ENCODE measurements at places on chromosomes 3 and 15. TPM values are rescaled to one million over a fixed set of nuclear protein-coding genes. Genes with fewer than 3 reads are reported as not detected.

DNA sequence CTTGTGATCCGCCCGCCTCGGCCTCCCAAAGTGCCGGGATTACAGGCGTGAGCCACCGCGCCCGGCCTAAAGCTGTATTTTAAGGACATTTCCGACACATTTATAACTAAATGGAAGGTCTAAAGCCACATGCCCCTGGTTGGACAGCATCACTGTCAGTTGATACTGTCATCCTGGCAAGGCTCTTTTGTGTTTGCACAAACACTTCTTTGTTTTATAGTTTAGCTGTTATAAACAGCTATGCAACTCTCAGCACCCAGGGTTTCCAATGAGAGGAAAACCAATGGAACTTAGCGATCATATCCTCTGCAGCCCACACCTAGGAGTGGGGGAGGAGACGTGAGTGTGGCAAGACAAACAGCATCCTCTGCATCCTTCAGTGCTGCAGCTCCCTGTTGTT is 19.7 kb downstream of the NIPA1 start:
- H3K27ac ChIP-seq = no peak overlapping the region
- no peaks in the 10 kb centered on the region for H3K27me3 ChIP-seq
- DNase-seq = no peak
- no peaks in the 10 kb centered on the region for H3K4me1 ChIP-seq
- H3K36me3 ChIP-seq = no peaks in the 10 kb centered on the region
- no peak overlapping the region for H3K4me3 ChIP-seq

DNA sequence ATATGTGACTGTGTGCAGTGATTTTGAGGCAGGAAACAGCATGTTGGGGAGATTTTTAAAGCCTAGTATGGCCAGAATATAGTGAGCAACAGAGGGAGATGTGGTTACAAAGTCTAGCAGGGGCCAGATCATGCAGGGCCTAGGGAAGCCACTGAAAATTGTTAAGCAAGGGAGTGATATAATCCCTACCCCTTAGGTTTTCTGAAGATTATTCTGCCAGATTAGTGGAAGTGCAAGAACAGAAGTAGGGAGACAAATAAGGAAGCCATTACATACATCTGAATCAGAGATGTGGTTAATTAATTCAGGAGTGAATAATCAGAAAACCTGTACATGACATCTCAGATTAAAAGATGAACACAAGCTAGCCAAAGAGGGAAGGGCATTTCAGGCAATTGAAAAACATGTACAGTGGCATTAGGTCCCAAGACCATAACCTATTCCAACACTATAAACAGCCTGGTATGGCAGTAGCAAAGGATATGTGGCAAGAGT is 54.8 kb downstream of the MSL2 start:
- H3K27ac ChIP-seq = no peak overlapping the region
- H3K4me3 ChIP-seq = no peak overlapping the region
- no peaks in the 10 kb centered on the region for H3K27me3 ChIP-seq
- H3K4me1 ChIP-seq = no peaks in the 10 kb centered on the region
- no peak for DNase-seq

DNA sequence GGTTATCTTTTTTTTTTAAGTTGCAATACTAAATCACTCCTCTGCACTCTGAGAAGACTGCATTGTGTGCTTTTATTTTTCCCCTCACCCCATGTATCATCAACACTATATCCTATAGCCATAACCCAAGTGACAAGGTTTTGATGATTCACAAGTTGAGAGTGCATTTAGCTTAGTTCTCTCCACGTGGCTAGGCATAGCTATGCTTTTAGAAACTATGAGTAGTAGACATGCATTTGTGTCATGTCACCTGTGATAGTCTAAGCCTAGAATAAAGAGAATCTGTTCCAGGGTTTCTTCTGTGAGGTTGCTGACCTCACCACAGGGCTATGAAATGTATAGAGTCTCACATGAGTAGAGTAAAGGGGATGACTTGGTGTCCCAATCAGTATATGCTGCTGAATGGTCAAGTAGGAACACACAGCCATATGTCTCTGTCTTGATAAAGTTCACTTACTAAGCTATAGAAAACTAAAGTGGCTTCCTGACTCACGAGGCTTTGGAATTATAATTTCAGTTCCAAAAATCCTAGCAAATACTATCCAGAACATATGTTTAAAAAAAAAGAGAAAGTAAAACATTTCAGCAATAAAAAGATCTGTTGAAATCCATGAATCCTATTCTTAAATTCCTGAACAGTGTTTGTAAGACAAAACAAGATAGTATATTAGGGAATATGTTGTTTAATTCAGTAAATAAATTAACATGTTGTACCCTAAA is 206.3 kb downstream of the LSAMP start:
- no peaks in the 10 kb centered on the region for H3K36me3 ChIP-seq
- peak overlapping the region; percentile 10 for H3K27ac ChIP-seq
- DNase-seq = peak; percentile 73

DNA sequence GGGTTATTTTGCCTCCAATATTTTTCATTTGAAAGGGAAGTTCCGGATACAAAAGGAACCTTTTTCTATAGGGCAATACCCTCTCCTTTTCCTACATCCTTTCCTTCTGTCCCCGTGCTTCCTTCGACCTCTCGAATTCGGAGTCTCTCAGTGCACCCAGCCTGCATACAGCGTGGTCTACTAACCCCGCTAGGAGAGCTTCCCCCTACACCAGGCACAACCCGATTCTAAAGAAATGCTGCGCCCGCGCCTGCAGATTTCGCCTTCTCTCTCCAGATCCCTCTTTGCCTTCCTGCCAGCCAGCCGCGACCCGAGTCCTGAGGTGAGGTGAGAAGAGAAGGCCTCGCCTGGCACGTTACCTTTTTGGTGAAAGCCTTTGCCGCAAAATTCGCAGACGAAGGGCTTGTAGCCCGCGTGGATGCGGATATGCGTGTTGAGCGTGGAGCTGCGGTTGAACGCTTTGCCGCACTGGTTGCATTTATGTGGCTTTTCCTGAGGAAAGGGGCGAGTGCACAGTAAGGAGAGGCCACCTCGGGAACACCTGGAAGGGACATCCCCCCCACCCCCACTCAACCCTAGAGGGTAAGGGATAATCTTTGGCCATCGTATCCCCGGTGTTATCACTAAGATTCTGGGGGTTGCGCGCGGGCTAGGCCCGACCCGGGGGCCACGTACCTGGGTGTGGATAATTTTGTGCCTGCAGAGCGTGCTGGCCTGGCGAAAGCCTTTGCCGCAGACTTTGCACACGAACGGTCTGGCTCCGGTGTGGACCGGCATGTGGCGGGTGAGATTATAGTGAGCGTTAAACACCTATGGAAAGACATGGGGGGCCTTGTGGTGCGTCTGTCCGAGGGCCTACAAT is 2.3 kb downstream of the FEZF2 start:
- H3K36me3 ChIP-seq = no peaks in the 10 kb centered on the region
- peaks cover 96% of the 10 kb centered on the region for H3K27me3 ChIP-seq
- DNase-seq = no peak

DNA sequence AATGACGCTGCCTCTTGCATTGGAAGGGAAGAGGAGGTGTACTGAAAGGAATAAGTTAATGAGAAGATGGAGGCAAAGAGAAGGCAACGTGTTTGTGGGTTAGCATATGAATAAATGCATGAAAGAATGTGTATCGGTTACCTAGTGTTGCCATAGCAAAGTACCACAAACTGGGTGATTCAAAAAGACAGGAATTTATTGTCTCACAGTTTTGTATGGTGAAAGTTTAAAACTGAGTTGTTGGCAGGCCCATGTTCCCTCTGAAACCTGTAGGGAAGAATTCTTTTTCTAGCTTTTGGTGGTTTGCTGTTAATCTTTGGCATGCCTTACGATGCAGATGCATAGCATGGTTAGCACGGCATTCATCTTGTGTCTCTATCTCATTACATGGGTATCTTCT is 729.9 kb downstream of the MECOM start:
- no peaks in the 10 kb centered on the region for H3K27me3 ChIP-seq
- DNase-seq = no peak
- H3K4me3 ChIP-seq = no peak overlapping the region
- no peak overlapping the region for H3K27ac ChIP-seq
- no peaks in the 10 kb centered on the region for H3K36me3 ChIP-seq

CCR2 gene
- total RNA-seq = 0.98 TPM
